ENCODE measurements at places on chromosomes 12 and 14. TPM values are rescaled to one million over a fixed set of nuclear protein-coding genes. Genes with fewer than 3 reads are reported as not detected.

DNA sequence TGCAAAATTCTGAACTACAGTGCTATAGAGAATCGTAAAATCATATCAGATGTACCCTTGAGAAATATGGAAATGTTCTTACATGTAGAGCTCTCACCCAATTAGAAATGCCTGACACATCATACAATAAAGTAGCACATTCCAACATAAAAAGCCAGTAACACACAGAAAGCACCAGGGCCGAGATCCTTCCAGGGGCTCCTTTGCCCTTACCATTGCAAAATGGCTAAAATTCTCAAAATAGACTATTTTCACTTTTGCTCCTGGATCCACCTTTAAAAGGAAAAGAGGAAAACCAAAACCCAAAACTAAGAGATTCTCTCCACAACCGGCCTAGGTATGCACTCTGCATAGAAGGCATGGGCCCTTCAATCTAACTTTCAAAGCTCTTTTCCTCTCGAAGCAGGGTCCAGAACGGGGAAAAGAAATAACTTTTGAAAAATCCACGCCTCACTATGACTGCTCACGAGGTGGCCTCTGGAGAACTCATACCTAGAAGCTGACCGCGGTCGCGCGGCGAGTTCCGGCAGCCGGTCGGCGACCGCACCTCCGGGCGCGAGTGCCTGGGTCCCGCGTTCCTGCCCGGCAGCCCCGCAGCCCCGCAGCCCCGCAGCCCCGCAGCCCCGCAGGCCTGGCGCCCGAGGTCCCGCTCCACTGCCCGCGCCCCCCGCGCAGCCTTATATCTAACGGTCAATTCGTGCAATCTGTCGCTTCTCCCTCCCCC, 2.7 kb downstream of the OTX2 start:
- DNase-seq = no peak

Gene KRT71
- not detected for total RNA-seq

- DNase-seq = no peak
These were observed 88.0 kb downstream of the PCNX1 start for GRCh38 chr14:70995211-70995610.

Gene ACACB
- 40.4 TPM for total RNA-seq

- DNase-seq = no peak
These were observed 55.3 kb downstream of the RPL10L start for GRCh38 chr14:46596236-46596635.

GRCh38 chr12:6960593-6961277, 9.6 kb downstream of the PTPN6 start:
- no peak for DNase-seq

Measured in naive thymus-derived CD8-positive, alpha-beta T cell (primary cell).